ENCODE measurements at places on chromosomes 3 and 15. TPM values are rescaled to one million over a fixed set of nuclear protein-coding genes. Genes with fewer than 3 reads are reported as not detected.

GRCh38 chr3:184636741-184637316 lies 75.0 kb downstream of the MAGEF1 start:
- H3K4me3 ChIP-seq = peak overlapping the region; percentile 21
- peaks cover 4% of the 10 kb centered on the region for H3K36me3 ChIP-seq
- H3K27ac ChIP-seq = no peak overlapping the region
- peaks cover 5% of the 10 kb centered on the region for H3K4me1 ChIP-seq
- DNase-seq = peak; percentile 58

GRCh38 chr3:72997421-72997961 lies 880 bp downstream of the PPP4R2 start:
- DNase-seq = peak; percentile 56
- peaks cover 43% of the 10 kb centered on the region for H3K4me1 ChIP-seq
- peak overlapping the region; percentile 97 for H3K4me3 ChIP-seq

DNA sequence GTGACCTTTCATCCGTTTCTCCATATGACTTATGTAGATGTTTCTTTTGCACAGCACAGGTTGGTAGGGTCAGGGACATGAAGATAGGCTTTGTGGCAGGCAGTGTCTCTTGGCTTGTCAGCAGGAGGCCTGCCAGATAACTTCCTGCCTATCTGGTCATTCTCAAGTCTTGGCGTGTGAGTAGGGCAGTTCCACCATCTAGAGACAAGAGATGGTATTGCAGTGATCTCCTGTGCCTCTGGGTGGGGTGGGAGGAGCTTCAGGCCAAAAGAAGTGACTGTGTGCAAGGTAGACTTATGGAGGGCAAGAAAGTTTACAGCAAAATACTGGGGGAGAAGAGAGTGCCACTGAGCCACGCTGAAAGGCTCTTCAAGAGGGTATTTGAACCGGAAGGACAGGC lies 11.0 kb downstream of the TEX264 start:
- no peaks in the 10 kb centered on the region for H3K27me3 ChIP-seq
- peak overlapping the region; percentile 70 for H3K4me3 ChIP-seq
- H3K27ac ChIP-seq = peak overlapping the region; percentile 77
- peak; percentile 89 for DNase-seq
- peaks cover 57% of the 10 kb centered on the region for H3K36me3 ChIP-seq

DNA sequence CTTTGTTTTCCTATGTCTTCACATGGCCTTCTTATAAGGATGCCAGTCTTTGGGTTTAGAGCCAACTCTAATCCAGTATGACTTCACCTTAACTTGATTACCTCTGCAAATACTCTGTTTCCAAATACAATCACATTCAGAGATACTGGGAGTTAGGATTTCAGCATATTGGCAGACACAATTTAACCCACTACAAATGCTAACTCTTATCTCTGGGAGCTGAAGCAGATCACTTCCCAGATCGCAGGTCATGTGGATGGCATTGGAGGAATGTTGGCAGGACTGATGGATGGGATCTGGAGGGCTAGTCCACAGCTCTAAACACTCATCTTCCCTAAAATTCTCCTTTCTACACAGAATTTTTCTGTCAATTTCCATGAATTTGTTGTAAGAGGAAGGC lies 46.2 kb upstream of the ADGRG7 start:
- no peaks in the 10 kb centered on the region for H3K27me3 ChIP-seq
- H3K36me3 ChIP-seq = no peaks in the 10 kb centered on the region
- DNase-seq = no peak
- H3K27ac ChIP-seq = no peak overlapping the region
- H3K4me1 ChIP-seq = no peaks in the 10 kb centered on the region
- no peak overlapping the region for H3K4me3 ChIP-seq

GRCh38 chr3:195904368-195904767 lies 4.0 kb downstream of the TNK2 start:
- H3K36me3 ChIP-seq = peaks cover 48% of the 10 kb centered on the region
- H3K4me1 ChIP-seq = peaks cover 69% of the 10 kb centered on the region
- no peaks in the 10 kb centered on the region for H3K27me3 ChIP-seq

DNA sequence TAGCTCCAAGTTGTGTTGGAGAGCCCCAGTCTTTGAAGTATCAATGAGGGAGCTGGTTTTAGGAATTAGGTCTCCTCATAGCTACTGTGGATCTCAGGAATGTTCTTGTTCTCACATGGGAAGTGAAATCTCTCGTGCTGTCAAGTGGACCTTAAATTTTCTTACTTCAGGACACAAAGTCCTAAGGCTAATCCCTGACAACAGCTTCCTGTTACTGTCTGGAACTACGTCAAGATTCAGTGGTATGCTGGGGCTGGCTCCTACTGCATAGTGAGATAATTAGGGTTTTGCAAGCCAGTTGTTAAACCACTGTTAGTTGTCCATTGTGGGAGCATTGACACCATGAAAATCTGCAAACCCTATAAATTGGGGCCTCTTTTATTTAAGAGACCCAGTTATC lies 22.8 kb downstream of the MESP1 start:
- H3K36me3 ChIP-seq = no peaks in the 10 kb centered on the region
- H3K27ac ChIP-seq = no peak overlapping the region
- no peaks in the 10 kb centered on the region for H3K4me1 ChIP-seq
- peaks cover 6% of the 10 kb centered on the region for H3K27me3 ChIP-seq
- DNase-seq = no peak

DNA sequence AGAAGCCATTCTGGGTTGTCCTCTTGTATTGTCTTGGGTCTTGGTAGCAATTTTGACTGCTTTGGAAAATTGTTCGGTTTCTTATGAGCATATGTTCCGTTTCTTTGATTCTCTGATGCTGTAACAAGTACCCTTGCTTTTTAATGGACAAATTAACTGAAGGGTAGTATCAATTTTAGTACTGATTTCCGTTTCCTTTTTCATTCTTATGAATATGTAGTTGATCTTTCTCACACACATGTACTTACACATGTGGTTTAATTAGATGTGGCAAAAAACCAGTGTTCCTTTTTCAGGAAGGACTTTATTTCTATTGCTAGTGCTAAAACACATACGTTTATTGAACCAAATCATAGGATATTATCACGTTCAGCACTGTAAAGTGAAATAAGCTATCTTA lies 119.1 kb downstream of the TCF12 start:
- peaks cover 17% of the 10 kb centered on the region for H3K4me1 ChIP-seq
- no peak overlapping the region for H3K27ac ChIP-seq
- H3K36me3 ChIP-seq = peaks cover 3% of the 10 kb centered on the region
- H3K4me3 ChIP-seq = no peak overlapping the region

DNA sequence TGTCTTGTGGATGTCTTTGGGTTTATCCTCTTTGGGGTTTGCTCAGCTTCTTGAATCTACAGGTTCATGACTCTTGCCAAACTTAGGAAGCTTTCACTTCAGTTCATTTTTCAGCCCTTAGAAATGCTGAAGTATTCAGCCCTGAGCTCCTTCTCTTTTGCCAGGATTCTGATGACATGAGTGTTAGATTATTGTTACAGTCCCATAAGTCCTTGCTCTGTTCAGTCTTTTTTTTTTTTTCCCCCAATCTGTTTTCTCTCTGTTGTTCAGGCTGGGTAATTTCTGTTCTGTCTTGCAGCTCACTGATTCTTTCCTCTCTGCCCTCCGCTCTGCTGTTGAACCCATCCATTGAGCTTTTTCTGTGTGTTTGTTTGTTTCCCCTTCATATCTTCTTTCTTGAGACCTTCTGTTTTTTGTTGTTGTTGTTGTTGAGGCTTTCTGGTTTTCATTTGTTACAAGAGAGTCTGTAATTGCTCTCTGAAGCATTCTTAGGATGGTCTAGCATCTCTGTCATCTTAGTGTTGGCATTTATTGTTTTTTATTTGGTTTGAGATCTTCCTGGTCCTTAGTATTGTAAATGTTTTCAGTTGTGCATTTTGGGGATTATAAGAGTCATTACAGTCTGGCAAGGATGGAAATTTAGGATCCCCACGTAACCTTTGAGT lies 18.4 kb downstream of the LRCH3 start:
- DNase-seq = no peak
- H3K4me3 ChIP-seq = no peak overlapping the region
- peaks cover 12% of the 10 kb centered on the region for H3K36me3 ChIP-seq
- peaks cover 20% of the 10 kb centered on the region for H3K4me1 ChIP-seq
- H3K27ac ChIP-seq = no peak overlapping the region

The ALDH1A2 gene
- total RNA-seq = not detected

DNA sequence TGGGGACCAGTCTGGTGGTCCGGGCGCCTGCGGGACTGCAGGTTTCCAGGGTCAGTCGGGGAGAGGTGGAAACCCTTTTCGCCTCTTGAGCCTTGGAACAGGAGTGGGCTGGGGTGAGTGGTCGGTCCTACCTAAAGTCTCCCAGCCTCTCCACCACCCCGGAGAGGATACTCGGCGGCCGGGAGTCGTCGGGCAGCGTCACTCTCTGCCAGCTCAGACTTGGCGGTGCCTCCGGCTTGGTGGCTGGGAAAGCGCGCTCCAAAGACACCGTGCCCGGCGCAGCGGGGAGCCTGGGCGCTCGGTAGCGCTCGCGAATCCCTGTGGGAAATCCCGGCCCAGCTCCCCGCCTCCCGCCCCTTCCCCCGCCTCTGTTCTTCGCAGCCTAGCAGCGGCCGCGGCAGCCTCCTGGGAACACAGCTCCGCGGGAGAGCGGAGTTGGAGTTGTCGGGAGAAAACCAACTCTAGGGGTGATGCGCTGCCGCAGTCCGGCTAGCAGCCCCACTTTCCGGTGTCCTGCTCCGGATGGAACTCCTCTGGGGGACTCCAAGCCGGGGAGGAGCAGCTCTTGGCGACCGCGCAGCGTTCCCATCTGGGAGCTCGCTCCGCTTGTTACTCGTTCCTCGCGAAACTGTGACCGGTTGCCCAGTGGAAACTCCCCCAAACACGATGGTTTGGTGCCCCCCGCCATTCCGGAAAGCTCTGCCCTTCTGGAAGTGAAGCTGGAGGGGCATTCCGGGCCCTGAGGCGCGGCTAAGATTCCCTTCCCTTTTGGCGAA lies 1.4 kb downstream of the EPHB1 start:
- H3K4me1 ChIP-seq = peaks cover 18% of the 10 kb centered on the region
- no peak overlapping the region for H3K27ac ChIP-seq
- no peaks in the 10 kb centered on the region for H3K36me3 ChIP-seq

The ERC2 gene
- not detected for total RNA-seq

The KBTBD13 gene
- total RNA-seq = not detected

The PLA2G4D gene
- not detected for total RNA-seq

The MESP2 gene
- not detected for total RNA-seq

GRCh38 chr15:74322558-74323180 lies 44.8 kb downstream of the CYP11A1 start:
- H3K27me3 ChIP-seq = peaks cover 8% of the 10 kb centered on the region
- no peak overlapping the region for H3K4me3 ChIP-seq
- peak; percentile 63 for DNase-seq

GRCh38 chr3:14267976-14268375 lies 89.4 kb downstream of the LSM3 start:
- no peak for DNase-seq
- H3K4me1 ChIP-seq = no peaks in the 10 kb centered on the region
- no peak overlapping the region for H3K27ac ChIP-seq

DNA sequence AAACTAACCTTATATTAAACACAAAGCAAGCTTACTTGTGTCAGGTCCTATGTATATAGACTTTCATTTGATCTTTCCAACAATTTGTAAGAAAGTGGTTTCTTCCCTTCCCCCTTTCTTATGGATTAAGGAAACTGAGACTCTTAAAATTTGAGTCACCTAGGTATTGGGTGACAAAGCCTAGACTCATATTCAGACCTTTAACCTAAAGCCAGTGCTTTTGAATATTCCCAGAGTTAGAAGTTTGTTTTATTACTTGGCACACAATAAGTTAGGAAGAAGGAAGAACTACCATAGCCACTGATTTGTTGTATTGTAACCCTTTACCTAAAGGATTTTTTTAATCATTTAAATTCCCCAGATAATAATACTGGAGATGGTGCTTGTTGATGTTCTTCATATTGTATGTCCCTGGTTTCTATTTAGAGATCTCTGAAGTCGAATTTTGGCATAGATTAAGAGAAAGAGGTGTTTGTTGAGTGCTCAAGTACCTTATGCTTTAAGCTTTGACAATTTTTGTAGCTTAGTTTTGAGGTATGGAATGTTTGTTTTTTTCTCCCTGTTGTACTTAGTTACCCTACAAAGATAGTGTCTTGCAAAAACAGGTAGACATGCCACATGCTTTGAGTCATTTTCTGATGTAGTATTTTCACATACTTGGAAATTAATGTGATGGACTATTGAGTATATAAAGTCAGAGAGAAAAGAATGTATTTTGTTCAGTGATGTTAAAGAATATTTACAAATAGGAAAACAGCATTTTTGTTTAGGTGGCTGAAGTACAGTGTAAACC lies 11.2 kb downstream of the TSC22D2 start:
- no peak for DNase-seq
- H3K4me3 ChIP-seq = no peak overlapping the region
- H3K36me3 ChIP-seq = peaks cover 21% of the 10 kb centered on the region
- H3K27me3 ChIP-seq = no peaks in the 10 kb centered on the region

The PLXNA1 gene
- 3.8 TPM for total RNA-seq

The FAM81A gene
- 0.57 TPM for total RNA-seq

The TEX55 gene
- not detected for total RNA-seq

GRCh38 chr3:60577601-60578000 lies 673.7 kb downstream of the FHIT start:
- H3K27ac ChIP-seq = no peak overlapping the region
- DNase-seq = no peak
- no peak overlapping the region for H3K4me3 ChIP-seq
- H3K27me3 ChIP-seq = no peaks in the 10 kb centered on the region

- H3K27me3 ChIP-seq = no peaks in the 10 kb centered on the region
- peaks cover 30% of the 10 kb centered on the region for H3K4me1 ChIP-seq
- no peak for DNase-seq
- no peak overlapping the region for H3K4me3 ChIP-seq
Measured at GRCh38 chr3:49900491-49901153, 3.1 kb downstream of the MST1R start.

DNA sequence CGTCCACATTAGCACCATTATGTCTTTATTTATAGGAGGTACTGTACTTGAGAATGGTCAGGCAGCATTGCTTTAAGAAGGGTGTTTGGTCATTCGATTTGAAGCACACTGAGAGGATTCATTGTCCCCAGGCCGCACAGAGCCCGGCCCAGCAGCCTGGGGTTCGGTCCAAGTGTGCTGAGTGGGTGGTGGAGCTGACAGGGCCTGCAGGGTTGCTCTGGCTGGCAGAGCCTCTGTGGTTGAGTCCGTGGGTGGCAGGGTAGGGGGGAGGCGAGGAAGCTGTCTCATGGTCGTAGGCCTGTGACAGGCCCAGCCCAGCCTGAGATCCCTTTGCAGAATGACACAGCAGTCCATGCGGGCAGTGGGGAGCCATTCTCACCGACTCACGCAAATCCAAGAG lies 227.7 kb upstream of the TOPAZ1 start:
- H3K4me3 ChIP-seq = no peak overlapping the region
- peaks cover 25% of the 10 kb centered on the region for H3K27me3 ChIP-seq
- peaks cover 23% of the 10 kb centered on the region for H3K4me1 ChIP-seq
- no peaks in the 10 kb centered on the region for H3K36me3 ChIP-seq
- no peak for DNase-seq
